ENCODE measurements at places on chromosomes 5 and 9.
A peak's percentile ranks its signal among the peaks of the same experiment; 100 is the strongest.

- DNase-seq = peak; percentile 23
Measured at GRCh38 chr9:131334629-131335367, 45.3 kb downstream of the PLPP7 start.

- peak; percentile 23 for DNase-seq
Measured at GRCh38 chr5:139137697-139138096, 60.5 kb downstream of the SIL1 start.

GRCh38 chr9:105242062-105242461 lies 2.4 kb upstream of the SLC44A1 start:
- no peak for DNase-seq

DNA sequence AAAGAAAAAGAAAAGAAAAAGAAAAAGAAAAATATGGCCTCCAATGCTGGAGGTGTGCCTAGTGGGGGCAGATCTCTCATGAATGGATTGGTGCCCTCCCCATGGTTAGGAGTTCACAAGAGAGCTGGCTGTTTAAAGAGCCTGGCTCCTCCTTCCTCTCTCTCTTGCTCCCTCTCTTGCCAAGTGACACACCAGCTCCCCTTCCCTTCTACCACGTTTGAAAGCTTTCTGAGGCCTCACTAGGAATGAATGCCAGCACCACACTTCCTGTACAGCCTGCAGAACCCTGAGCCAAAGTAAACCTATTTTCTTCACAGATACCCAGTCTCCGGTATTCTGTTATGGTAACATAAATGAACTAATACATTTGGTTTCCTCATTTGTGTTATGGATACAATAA lies 14.4 kb upstream of the GALNT10 start:
- DNase-seq = peak; percentile 58

DNA sequence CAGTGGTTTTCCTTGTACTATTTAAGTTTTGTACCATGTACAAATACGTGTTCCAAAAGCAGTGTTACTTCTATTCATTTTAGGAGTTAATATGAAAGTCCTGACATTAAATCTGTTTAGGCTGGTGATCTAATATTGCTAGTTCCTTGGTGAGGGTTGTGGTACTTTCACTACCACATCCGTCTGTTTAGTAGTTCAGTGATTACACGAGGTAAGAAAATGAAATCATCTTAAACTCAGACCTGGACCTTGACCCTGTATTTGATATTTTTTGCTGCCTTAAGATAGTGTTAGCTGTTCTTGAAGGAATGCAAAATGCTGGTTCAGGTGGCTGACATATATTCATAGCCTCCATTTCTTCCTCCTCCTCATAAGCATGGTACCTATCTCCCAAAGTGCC lies 50.3 kb downstream of the MTAP start:
- no peak for DNase-seq

DNA sequence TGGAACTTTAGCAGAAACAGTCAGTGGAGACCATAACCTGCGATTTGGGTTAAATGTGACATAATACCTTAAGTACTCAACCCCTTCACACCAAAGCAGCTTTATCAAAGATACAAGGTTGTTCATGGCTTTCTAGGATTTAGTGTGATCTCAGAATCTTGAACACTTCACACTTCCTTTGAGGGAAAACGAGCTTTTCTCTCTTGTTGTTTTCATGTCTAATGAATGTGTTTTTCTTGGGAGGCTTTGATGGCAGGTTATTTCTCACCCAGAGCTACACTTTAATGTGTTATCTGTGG lies 437.0 kb downstream of the TMEM232 start:
- no peak for DNase-seq

DNA sequence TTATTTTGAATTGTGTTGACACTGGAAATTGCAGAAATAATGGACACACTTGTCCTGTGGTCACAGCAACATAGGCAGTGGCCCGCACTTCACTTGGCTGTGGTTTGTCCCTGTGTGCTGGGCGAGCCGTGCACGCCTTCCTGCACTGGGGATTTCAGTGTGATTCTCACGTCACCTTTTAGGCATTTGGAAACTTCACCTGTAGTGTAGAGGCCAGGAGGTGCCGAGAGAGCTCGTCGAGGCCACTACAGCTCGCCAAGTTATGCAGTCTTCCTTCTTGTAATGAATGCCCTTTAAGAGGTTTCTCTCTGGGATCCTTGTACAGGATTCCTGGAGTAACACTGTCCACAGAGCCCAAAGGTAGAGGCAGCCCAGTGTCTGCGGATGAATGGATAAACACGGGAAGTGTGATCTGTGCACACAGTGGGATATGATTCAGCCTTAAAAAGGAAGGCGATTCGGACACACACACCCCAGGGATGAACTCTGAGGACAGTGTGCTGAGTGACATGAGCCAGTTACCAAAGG lies 14.7 kb downstream of the TRAF2 start:
- no peak for DNase-seq

DNA sequence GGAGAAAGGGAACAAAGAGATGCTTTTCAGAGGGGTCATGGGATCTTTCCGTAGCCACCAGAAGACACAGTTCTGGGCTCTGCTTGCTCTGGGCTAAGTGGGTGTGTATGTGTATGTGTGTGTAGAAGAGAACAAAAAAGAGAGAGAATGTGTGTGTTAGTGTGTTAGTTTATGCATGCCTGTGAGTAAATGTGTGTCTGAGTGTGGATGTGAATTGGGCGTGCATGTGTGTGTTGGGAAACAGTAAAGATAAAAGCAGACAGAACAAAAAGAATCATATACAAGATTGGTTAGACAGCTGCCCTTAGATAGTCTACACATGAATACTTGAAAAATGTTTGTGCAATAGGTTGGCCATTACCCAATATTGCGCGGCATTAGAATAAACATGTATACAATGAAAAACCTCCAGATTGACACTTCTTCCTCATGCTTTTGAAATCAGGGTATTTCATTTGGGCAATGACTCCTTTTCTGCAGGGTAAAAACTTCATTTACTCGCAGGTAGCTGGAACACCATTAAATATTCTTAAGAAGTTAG lies 36.5 kb upstream of the HSPA9 start:
- no peak for DNase-seq

DNA sequence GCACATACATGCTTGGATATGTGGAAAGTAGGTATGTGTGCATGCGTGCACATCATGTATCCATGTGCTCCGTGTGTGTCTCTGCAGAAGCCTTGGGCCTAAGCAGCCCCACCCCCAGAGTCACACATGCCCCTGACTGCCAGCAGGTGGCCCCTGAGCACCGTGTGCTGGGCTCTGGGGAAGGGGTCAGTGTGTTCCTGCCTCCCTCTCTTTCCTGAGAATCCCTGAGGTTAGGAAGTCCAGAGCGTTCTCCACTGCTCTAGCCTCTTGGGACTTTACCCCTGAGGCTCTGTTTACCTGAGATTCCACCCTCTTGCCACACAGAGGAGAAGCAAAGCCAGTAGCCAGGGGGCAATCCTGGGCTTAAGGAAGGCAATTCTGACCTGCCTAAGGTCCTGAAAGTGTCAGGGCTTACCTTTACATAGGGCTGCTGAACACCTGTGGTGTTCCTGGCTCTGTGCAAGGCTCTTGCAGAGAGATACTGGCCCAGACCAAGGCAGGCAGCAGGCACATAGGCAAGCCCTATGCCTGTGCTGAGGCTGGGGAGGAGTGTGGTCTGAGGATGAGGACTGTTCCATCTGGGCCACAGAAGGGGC lies 207.3 kb downstream of the TMEM38B start:
- peak; percentile 68 for DNase-seq

GRCh38 chr5:91139572-91140200 lies 243.4 kb downstream of the ARRDC3 start:
- DNase-seq = no peak

GRCh38 chr5:79619854-79620253 lies 7.6 kb downstream of the TENT2 start:
- DNase-seq = no peak

DNA sequence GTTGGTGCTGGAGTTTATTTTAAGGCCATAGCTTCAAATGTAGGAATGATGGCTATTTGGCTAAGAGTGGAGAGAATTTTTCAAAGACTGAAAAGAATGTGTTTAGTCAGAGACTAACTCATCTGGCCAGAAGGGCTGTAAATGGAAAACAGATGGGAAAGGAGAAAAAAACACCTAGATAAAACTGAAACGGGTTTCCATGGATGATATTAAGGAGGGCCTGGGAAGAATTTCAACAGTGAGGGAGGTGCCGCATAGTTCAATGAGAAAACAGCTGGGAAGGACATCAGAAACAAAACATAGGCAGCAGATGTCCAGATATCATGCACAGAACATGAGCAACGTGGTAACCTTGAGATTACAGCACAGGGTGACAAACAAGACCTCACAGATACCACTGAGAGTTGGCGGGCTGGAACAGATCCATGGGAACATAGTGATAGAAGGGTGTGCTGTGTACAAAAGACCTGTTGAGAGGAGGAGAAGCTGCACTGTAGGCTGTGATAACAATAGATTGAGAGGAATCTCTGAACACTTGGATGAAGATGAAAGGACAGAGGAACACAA lies 31.2 kb upstream of the RAD23B start:
- DNase-seq = peak; percentile 96

DNA sequence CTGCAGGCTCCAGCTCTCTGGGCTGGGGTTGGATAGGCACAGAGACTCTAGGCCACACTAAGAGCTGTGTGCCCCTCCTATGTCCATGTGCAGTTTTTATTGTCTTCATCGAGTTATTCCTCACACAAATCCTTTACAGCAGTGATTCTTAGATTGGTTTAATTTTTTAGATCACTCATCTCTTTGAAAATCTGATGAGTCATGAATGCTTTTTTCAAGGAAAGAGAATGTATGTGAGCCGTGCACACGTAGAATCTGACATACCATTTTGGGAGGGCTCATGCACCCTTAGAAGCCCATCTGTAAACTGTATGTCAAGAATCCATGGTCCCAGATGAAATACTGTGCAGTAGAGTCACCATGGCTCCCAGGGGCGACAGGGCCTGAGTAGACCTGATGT lies 100.7 kb upstream of the S1PR3 start:
- peak; percentile 21 for DNase-seq

- DNase-seq = no peak
Measured at GRCh38 chr5:142366007-142366406, 41.2 kb upstream of the SPRY4 start.

- peak; percentile 31 for DNase-seq
Measured at GRCh38 chr5:179558932-179559283, 8.6 kb downstream of the RUFY1 start.

GRCh38 chr9:116860509-116861120 lies 173.5 kb downstream of the TRIM32 start:
- peak; percentile 65 for DNase-seq

GRCh38 chr5:528629-529511 lies 4.6 kb upstream of the SLC9A3 start:
- no peak for DNase-seq

- peak; percentile 24 for DNase-seq
Measured at GRCh38 chr5:65418661-65419060, 63.1 kb downstream of the ADAMTS6 start.

DNA sequence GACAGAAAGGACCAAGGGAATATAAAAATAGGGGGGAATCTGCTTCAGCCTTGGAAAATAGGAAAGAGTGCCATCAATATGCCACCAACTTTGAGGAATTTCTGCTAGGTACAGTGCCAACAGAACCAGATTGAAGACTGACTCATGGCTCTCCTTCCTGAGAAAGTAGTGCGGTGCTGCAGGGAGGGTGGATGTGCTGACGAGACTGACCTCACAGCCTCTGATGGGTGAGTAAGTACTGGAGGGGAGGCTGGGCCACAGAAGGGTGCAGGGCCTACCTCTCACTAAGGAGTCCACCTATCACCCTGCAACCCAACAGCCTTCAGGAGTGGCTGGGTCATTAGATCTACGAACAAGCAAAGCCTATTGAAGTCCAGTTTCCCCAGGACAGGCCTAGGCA lies 187.6 kb downstream of the GABBR2 start:
- DNase-seq = peak; percentile 48

DNA sequence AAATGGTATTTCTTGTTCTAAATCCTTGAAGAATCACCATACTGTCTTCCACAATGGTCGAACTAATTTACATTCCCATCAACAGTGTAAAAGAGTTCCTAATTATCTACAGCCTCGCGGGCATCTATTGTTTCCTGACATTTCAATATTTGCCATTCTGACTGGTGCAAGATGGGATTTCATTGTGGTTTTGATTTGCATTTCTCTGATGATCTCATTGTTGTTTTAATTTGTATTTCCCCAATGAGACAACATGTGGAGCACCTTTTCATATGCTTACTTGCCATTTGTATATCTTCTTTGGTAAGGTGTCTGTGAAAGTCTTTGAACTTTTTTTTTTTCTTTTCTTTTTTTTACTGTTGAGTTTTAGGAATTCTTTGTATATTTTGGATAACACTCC lies 473.6 kb downstream of the KCTD16 start:
- DNase-seq = no peak

DNA sequence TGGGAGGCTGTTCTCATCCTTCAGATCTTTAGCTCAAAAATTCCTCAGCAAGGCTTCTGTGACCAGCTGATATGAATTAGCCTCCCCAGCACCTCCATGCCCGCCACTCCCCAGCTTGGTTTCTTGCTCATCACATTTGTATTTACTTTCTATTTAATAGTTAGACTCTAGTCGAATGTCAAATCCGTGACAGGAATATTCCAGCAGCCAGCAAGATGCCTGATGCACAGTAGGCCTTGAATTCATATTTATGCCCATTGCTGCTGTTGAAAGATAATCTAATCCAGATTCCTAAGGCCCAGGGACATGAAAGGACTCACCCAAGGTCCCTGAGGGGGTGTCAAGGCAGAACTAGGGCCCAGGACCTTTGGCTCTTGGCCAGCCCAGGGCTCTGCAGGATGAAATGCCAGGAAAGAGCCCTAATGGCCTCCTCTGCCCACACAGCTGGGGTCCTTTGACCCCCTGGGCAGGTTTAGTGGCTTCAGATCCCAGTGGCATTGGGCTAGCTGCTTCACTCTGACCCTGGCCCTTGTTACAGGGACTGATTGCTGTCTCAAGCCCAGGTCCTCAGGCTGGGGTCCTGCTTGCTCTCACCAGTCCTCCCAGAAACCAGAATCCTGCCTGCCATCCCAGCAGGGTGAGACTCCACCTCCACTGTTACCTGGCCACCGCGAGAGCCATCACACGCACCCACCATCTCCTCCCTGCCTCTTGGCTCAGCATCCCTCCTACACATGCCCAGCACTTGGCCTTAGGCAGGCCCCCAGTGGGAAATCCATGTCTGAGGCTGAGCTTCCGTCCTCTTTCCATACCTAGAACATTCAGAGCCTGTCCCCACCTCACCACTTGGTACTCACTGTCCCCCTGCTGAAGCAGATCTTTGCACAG lies 7.3 kb downstream of the CSF1R start:
- DNase-seq = no peak

DNA sequence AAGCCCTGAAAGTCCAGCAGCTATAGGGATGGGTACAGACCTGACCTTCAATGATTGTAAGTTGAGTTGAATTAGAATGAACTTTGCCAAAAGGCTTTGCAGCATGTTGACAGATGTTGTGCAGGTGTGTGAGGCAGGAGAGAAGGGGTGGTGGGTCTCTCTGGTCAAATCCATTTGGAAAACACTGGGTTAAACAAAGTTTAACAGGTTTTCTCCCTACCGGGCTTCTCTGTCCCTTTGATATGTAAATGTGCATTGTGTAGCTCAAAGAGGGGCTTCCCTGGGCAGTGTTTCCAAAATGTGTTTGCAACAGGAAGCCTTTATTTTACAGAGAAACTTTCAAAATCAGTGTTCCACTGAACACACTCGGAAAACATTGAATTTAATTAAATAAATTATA lies 72.1 kb upstream of the BRINP1 start:
- no peak for DNase-seq

- DNase-seq = no peak
Measured at GRCh38 chr9:120876842-120877240, at the start of gene PHF19. Gene PHF19 (minus strand): TSS chr9:120877188. CDS start chr9:120874741, 2,447 bp downstream.

- DNase-seq = peak; percentile 11
Measured at GRCh38 chr9:120625222-120625621, 45.3 kb upstream of the CDK5RAP2 start.
